ENCODE measurements at places on chromosomes 6 and 20. TPM values are rescaled to one million over a fixed set of nuclear protein-coding genes. Genes with fewer than 3 reads are reported as not detected.

DNA sequence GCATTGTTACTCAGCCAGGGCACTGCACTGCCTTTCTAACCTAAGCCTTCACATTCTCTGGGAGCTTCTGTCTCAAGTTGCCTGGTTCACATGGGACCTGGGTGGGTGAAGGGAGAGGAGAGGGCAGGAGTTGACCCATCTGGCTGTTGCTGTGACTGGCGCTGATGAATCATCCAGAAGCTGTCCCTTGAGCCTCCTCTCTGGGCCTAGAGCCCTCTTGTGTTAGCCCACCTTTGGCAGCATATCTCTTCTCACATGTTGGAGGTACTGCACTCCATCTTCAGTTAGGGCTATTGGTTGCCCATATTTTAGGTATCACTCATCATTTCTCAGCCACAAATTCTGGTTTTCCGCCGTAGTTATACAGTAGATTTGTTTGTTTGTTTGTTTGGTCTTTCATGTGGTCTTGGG lies 19.8 kb downstream of the XRN2 start:
- no peak overlapping the region for H3K4me3 ChIP-seq
- H3K36me3 ChIP-seq = peaks cover 46% of the 10 kb centered on the region
- DNase-seq = peak; percentile 43
- peaks cover 44% of the 10 kb centered on the region for H3K4me1 ChIP-seq
- peak overlapping the region; percentile 0 for H3K27ac ChIP-seq

Gene ADRM1
- 105 TPM for total RNA-seq

DNA sequence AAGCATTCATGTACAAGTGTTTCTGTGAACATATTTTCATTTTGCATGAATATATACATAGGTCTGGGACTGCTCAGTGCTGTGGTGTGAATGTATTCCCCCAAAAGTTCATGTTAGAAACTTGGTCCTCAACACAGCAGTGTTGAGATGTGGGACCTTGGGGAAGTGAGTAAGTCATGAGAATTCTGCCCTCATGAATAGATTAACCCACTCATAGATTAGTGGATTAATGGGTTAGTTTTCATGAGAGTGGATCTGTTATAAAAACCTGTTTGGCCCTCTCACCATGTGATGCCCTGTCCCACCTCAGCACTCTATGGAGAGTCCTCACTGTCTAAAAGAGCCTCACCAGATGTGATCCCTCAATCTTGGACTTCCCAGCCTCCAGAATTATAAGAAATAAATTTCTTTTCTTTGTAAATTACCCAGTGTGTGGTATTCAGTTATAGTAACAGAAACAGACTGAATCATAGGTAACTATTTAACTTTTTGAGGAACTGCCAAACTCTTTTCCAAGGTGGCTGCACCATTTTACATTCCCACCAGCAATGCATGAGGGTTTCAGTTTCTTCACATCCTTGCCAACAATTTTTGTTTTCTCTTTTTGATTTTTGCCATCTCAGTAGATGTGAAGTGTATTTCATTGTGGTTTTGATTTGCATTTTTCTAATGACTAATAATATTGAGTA lies 45.3 kb downstream of the QRSL1 start:
- H3K27ac ChIP-seq = no peak overlapping the region
- no peaks in the 10 kb centered on the region for H3K36me3 ChIP-seq
- H3K27me3 ChIP-seq = no peaks in the 10 kb centered on the region
- DNase-seq = no peak

DNA sequence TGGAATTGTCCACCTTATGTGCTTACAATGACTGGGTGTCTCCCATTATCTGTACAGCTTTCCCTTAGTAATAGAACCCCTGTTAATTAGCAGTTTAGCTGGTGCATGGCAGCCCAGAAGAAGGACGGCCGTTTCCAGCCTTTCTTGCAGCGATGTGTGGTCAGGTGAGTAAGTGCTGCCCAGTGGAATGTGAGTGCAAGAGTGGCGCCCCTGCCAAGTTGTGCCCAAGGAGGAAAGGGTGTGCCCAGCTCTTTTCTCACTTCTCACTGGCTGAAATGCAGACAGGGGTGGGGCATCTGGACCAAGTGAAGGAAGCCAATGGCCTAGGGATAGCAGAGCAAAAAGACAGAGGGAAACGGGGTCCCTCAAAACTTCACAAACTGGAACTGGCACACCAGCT lies 296.8 kb downstream of the PREX1 start:
- DNase-seq = no peak
- H3K36me3 ChIP-seq = no peaks in the 10 kb centered on the region
- no peaks in the 10 kb centered on the region for H3K4me1 ChIP-seq
- H3K4me3 ChIP-seq = no peak overlapping the region
- H3K27me3 ChIP-seq = peaks cover 11% of the 10 kb centered on the region
- no peak overlapping the region for H3K27ac ChIP-seq

GRCh38 chr20:6083926-6084325 lies 30.1 kb upstream of the LRRN4 start:
- no peaks in the 10 kb centered on the region for H3K4me1 ChIP-seq
- peaks cover 23% of the 10 kb centered on the region for H3K27me3 ChIP-seq
- no peaks in the 10 kb centered on the region for H3K36me3 ChIP-seq
- DNase-seq = no peak
- no peak overlapping the region for H3K4me3 ChIP-seq
